ENCODE measurements at places on chromosomes 11 and 22. TPM values are rescaled to one million over a fixed set of nuclear protein-coding genes. Genes with fewer than 3 reads are reported as not detected.

SYT12 gene
- 1.3 TPM for total RNA-seq

RHOD gene
- total RNA-seq = 11.7 TPM

SLC22A12 gene
- total RNA-seq = not detected

MS4A1 gene
- 0.39 TPM for total RNA-seq

CLMP gene
- 29.2 TPM for total RNA-seq

PRG3 gene
- total RNA-seq = 2.9 TPM

OR2AG2 gene
- 0.10 TPM for total RNA-seq

HMGXB4 gene
- total RNA-seq = 24.8 TPM

HBB gene
- 2,108 TPM for total RNA-seq

XKR3 gene
- not detected for total RNA-seq

PSMD13 gene
- total RNA-seq = 95.7 TPM

GRCh38 chr22:33772745-33773144, 147.5 kb downstream of the LARGE1 start:
- DNase-seq = no peak

DNA sequence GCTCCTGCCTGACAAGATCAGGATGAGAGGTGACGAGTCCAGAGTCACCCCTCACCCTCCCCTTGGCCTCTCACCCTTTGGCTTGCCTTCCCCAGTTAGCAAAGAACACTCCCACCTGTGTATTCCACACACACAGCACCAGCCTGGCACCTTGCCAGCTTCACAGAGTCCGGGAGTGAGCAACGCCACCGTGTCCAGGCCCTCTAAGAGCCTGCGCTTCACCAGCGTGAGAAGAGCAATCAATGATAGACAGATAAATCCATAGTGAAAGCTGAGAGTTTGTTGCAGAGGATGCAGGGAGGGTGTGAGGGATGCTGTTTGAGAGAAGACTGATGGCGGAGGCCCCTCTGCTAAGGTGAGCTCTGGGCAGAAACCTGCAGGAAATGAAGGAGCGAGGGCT, 404.5 kb downstream of the LARGE1 start:
- DNase-seq = no peak

GRCh38 chr11:115506954-115507675, 2.9 kb upstream of the CADM1 start:
- DNase-seq = no peak

DNA sequence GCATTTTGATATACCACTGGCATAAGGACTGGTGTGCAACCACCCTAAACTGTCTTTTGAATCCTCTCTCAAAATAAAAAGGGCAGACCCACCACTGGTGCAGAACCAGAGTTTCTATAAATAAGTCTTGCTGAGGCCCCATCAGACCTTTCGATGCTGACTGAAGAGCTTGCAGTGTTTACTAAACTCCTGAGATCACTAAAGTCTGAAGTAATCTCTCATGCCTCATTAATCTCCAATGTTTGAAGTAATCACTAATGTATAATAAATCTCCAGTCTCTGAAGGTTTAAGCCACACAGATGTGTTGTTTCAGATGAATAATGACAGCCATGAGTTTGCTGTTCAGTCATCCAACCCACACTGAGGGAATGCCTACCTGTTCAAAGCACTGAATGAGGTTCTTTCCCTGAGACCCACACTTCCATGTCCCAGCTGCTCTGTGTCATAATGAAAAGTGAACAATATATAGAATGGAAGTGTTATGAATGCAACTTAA, 50.6 kb upstream of the DEUP1 start:
- no peak for DNase-seq

GRCh38 chr11:101949680-101950220, 33.4 kb upstream of the ANGPTL5 start:
- no peak for DNase-seq

GRCh38 chr11:68137833-68138232, 16.6 kb upstream of the CHKA start:
- no peak for DNase-seq

DNA sequence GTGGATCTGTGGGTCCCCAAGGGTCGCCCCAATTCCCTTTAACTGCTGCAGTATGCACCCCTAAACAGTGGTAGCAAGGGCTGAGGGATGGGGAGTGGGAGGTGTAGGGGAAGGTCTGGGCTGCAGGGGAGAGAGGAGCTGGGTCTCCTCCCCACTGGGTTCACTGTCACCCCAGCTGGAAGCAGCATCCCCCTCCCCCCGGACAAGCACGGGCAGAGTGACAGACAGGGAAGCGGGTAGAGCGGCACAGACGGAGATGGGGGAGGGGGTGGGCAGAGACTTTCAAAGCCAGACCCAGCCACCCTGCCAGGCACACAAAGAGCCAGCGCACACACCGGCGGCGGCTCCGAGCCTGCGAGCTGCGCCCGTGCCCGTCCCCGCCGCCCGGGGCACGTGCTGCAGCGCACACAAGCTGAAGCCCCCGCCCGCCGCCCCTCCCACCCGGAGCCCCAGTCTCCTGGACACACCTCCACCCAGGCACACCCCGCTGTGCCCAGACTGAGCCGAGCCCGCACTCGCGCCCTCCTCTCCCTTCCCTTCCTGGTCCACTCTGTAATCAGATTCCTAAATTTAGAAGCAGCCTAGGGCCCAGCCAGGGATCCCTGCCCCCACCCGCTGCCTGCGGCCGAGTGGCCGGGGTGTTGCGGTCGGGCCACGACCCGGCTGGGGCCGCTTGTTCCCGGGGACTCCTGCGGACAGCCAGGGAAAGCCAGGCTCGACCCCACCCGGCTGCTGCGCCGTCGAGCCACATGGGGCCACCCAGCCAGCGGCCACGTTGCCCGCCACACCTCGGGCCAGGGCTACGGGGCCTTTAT, 935 bp upstream of the RCOR2 start:
- DNase-seq = peak; percentile 66

DNA sequence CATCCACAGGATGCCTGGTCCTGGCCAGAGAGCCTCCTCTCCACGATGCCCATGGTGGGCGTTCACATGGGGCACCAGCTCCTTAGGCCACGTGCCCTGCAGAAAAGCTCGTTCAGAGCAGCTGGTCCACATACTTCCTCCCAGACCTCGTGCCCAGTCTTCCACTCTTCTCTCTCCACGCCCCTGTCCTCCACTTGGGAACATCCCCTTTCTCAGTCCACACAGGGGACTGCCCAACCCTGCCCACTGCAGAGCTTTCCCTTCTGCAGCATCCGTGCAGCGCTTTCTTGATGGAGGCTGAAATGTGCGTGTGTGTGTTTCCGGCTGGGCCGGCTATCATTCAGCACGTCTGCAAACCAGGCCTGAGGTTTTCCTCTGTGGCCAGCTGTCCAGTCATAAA, 11.3 kb downstream of the TPCN2 start:
- DNase-seq = no peak

DNA sequence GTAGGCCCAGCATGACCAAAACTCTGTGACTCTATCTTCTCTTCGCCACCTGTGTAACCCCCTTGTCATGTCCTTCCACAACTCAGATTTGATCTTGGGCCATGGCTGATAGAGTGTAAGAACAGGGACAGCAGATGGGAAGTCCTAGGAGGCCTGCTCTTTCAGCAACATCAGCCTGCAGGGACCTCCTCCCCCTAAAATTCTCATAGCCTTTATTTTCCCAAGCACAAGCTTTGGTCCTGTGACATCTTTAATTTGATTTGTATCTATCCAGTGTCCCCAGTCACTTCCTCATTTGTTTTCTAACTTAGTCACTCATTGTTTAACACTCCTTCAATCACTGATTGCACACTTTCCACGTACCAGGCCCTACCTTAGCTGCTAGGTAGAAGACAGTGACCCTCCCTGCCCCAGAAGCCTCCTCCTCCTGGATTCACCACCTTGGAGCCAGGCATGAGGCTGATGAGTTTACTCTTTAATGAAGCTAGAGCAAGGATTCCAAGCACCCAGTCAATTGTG, 5.3 kb downstream of the UBQLN3 start:
- no peak for DNase-seq

DNA sequence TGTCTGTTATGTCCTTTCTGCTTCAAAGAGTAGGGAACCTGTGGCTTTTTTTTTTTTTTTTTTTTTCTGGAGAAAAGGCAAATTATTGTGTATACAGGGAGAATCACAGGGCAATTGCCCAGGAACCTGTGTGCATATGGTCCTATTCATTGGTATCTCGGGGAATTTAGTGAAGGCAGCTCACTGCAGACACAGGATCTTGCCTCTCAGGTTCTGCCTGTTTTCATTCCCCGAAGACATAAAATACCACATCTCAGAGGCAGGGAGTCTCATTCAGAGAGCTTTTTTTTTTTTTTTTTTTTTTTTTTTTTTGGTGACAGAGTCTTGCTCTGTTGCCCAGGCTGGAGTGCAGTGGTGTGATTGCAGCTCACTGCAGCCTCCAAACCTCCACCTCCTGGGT, 88.3 kb downstream of the OSBP2 start:
- no peak for DNase-seq

GRCh38 chr11:74055938-74056337, 47.1 kb upstream of the UCP3 start:
- DNase-seq = no peak

DNA sequence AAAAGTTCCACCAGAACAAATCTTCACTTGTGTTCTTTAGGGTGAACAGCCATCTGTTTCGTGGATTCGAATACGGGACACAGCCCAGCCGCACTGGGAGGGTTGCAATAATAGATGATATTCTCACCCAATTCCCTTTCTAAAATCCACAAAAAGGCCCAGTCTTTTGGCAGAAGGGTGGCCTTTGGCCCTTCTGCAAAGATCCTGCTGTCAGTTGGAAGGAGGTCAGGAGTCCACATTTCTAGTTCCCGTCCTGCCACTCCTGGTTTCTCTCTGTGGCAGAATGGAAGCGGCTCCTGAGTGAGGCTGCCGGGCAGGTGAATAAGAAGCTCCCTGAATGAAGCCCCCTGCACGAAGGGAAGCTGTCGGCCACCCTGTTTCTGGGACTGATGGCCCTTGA, 11.2 kb upstream of the LINC01488 start:
- DNase-seq = no peak

- peak; percentile 6 for DNase-seq
These were observed 176.1 kb upstream of the NCAM1 start for GRCh38 chr11:112785149-112785548.

- DNase-seq = no peak
These were observed 137.1 kb downstream of the CSNK2A3 start for GRCh38 chr11:11215944-11216343.

GRCh38 chr11:66067640-66068039, 2.4 kb upstream of the PACS1 start:
- DNase-seq = no peak

DNA sequence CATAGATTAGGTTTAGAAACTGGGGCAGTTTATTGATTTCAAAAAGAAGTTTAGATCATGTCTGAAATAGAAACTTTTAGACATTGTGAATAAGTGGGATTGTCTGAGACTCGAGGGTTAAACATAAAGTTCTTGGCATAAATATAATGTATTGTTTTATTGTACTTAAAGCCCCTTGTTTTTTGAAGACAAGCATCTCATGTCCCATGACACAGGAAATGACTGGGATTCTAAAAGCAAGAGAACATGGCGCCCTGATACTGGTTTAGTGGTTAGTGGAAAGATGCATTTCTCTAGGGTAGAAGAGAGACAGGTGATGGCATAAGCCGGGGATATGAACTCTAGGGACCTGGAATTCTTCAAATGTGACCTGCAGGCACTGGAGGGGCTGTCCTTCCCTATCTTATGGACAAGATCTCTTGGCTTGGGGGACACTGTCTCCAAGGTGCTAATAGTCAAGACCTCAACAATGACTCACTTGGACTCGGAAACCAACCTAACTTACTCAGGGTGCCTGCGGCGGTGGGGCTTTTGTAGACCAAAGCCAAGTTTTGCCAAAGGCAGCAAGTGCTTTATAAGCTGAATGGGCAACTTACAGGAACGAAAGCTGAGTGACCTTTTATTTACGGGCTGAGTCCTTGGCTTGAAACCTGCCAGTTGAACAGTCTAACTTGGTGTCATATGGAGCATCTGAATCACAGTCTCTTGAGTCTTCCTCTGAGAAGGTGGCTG, 48.2 kb downstream of the UBASH3B start:
- DNase-seq = no peak

- no peak for DNase-seq
These were observed 92.7 kb downstream of the MSANTD4 start for GRCh38 chr11:105929084-105929955.

- no peak for DNase-seq
These were observed 33.0 kb downstream of the DKK3 start for GRCh38 chr11:11975201-11976092.

DNA sequence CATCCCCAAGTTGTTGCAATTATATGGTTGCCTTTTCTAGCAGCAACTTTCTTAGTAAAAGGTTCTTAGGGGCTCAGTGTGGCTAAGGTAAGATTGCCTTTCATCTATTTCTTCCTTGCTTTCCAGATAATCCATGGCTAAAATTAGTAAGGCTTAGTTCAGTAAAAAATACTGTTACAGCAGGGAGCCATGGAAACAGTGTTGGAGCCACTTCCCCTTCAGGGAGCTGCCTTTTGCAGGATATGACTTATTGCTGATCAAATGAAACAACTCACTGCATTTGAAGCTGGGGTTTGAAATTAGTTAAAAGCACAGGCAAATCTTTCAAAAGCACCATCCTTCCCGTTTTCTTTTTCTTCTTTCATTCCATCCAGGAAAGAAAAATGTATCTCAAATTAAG, 184.3 kb downstream of the C11orf87 start:
- peak; percentile 33 for DNase-seq

- no peak for DNase-seq
These were observed 139.1 kb upstream of the MTMR2 start for GRCh38 chr11:96063053-96063452.

DNA sequence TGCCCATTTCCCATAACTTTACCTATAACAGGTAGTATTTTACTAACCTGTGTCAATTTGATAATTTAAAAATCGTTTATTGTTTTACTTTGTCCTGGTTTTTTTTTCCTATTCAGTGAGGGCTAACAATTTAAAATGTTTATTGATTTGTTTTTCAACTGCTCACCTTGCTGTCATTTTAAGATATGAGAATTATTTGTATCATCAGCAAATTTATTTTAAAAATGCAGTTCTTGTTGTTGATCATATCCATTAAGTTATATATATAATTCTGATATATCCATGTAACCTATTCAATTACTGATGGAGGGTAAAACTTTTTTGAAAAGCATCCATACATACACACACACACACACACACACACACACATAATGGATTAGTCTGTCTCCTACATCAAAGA, 24.8 kb downstream of the RRAS2 start:
- DNase-seq = no peak

DNA sequence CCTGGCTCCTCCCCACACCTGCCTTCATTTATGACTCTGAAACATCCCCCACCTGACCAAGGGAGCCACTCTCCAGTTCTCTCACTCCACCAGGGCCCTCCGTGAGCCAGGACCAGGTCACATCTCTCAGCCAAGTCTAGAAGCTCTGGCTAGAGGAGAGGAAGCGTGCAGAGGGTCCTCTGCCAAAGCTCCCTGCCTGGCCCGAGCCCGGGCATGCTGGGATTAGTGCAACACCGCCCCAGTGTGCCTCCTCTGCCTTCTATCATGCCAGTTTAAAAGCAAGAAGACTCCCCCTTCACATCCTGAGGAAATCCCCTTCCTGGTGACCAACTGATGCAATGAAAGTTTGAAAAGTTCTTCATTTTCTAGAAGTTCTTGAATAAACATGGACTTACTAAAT, 23.5 kb downstream of the TP53AIP1 start:
- no peak for DNase-seq

Data from skin of body (tissue), 3 donors.